Brain pericyte (primary cell): ENCODE measurements at places on chromosomes 1 and 21.

- DNase-seq: no peak
Measured at GRCh38 chr1:154327466-154328317, 2.4 kb downstream of the ATP8B2 start.

DNA sequence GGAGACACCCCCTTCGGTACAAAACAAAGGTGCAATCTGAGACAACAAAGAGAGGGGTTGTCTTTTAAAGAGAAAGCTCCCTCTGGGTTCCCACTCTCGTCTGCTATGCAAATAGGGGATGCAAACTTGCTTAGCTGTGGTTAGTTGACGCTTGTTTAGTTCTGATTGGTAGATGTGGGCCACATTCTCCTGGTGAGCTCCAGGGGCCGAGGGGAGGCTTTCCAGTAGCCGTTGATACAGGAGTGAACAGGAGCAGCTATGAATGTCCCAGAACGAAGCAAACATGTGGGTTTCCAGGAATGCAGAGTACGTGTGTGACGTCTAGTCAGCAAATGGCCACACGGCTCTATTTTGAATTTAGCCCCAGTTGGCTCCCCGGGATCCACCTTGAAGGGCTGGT is 14.7 kb downstream of the TFF2 start:
- no peak for DNase-seq

DNA sequence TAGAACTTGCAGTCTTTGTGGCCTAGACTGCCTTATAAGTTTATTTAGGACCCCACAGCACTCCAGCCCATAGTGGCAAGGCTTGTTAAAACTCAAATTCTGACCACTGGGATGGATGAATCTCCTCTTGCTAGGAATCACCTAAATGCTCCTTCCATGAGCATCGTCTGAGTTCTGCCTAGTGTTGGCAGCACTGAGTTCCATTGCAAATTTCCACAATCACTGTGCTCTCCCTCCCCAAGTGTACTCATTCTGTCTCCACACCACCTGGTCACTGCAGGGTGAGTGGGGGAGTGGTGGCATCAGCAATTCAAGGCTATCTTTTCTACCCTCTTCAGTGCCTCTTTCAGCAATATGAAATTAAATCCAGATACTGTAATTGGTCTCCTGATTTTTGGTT is 46.7 kb upstream of the PTBP2 start:
- no peak for DNase-seq

DNA sequence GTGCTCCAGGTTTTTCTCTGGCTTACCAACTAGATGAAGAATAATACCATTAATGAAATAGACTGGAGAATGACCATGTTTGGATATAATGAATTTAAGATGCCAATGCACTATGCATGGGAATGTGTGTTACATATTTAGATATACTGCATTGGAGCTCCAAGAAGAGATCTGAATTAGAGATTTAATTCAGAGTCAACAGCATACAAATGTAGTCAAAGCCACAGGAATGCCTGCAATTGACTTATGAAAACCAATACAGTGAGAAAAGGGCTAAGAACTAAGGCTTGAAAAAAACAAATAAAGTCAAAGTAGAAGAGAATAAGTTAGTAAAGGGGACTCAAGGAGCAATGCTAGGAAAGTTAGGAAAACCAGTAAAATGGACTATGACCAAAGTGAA is 59.1 kb downstream of the USP24 start:
- DNase-seq: no peak

DNA sequence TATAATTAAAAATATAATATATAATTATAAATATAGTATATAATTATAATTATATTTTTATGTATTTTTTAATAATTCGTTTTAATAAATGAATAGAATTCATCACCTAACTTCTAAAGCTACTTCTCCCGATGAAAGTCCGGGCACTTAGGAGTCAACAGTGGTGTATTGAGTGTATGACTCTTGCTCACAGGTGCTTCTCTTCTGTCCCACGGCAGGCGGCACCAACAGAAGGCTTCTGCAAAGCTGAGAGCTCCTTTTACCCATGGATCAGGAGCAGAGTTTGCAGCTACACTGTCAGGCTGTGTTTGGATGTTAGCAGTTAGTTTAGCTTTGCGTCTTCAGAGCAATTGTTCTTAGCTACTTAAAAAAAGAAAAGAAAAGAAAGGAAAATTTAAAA is 122.4 kb downstream of the LIPI start:
- no peak for DNase-seq

DNA sequence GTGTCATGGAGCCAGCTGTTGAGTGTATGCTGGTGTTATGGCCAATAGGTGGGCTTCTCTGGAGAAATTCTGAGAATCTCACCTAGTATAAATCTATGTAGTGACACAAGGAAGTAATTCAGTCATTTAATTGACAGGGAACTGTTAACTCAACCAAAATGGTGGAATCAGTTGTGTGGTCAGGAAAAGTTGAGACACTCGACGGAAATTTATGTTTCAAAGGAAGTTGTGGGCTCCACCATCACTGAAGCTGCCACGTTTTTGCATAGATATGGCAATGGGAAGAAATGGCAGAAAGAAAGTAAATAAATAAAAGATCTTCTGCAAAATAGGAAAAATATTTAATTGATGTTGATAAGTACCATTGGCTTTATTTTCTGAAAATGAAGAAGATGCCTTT is 84.5 kb downstream of the ATP6V1G3 start:
- no peak for DNase-seq
